CD4-positive, alpha-beta T cell treated with Interleukin-4 for 1 hour (primary cell): ENCODE measurements at places on chromosomes 4 and X.

GRCh38 chr4:119579823-119580222, 48.8 kb downstream of the PDE5A start:
- DNase-seq, result no peak

- DNase-seq, result no peak
Measured at GRCh38 chrX:105653891-105654290, 168.4 kb upstream of the NRK start.

GRCh38 chr4:119080721-119081541, 54.7 kb upstream of the MYOZ2 start:
- no peak for DNase-seq

GRCh38 chr4:151895671-151896070, 134.9 kb upstream of the GATB start:
- DNase-seq, result no peak

- no peak for DNase-seq
Measured at GRCh38 chr4:183437452-183437851, 7.0 kb upstream of the CDKN2AIP start.

DNA sequence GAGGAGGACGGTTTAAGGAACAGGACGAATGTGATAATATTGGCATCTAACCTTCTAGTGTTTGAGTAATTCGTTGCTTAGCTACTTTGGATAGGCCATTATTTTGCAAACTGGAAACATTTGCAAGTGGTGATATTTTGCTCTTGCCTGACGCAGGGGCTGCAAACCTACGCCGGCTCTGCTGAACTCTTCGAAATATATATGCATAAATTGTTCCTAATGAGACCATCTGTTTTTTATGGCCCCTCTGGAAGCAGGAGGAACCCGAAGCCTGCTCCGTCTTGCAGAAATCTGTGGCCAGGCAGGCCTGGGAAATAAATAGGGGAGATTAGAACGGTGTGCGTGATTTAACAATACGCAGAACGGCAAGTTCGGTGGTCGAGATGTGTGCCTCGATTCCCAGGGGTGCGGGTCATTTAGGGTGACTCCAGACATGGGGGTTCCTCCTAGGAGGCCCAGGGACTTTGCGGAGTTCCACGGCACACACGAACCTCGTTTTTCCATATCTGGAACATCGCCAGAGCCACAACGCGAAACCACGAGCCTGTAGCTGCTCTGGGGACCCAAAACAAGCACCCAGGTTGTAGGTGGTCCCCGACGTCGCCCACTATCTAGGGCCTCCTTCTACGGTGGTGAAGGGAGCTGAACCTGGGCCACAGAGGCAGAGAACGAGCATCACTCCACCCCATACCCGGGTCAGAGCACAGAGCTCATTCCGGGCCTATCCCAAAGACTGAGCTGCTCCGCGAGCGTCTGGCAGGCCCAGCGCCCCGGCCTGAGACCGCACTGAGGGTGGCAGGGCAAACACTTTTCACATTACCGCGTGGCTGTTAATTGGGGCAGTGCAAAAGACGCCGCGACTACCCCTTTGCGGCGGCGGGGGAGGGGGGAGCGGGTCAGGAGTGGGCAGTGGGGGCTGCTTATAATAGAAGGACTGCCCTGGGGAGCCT, 89.7 kb downstream of the BCOR start:
- no peak for DNase-seq

DNA sequence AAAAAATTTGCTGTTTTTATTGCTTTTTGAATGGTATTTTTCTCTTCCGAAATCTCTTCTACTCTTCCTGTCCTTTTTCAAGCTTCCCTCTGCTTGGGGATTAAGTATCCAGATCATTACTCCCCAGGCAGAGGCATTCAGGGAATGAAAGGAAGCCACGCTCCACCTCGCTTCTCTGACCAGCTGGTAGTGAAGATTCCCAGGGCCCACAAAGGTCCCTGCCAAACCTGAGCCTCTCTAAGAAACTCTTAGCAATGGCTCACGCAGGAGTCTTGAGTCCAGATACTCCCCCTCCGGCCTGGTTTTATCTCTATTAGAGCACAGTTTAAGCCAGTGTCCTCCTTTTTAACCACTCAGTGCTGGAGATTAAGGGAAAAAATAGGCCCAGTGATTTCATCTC, 51.4 kb upstream of the SOD3 start:
- DNase-seq, result no peak

DNA sequence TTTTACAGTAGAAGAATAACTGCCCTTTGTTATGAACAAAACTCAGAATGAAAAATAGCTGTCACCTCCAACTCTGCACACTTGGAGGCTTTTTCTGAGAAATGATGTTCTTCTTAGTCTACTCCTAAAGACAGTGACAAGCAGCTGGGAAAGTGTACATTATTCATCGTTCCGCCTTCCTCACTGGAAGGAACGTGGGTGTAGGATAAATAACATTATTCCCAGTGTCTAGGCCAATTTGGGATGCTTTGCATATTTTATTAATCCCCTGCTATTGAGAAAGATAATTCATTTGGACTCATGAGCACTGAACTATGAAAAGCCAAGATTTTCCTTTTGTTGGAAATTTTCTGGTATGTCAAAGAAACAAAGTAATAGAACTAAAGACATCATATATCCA, 87.8 kb downstream of the VCX2 start:
- DNase-seq, result no peak

- DNase-seq, result no peak
Measured at GRCh38 chrX:149877636-149878035, 3.3 kb upstream of the MAGEA8 start.

GRCh38 chrX:134026565-134027311, 41.3 kb upstream of the GPC3 start:
- peak; percentile 11 for DNase-seq

- no peak for DNase-seq
Measured at GRCh38 chrX:41875142-41875541, 48.2 kb downstream of the CASK start.

DNA sequence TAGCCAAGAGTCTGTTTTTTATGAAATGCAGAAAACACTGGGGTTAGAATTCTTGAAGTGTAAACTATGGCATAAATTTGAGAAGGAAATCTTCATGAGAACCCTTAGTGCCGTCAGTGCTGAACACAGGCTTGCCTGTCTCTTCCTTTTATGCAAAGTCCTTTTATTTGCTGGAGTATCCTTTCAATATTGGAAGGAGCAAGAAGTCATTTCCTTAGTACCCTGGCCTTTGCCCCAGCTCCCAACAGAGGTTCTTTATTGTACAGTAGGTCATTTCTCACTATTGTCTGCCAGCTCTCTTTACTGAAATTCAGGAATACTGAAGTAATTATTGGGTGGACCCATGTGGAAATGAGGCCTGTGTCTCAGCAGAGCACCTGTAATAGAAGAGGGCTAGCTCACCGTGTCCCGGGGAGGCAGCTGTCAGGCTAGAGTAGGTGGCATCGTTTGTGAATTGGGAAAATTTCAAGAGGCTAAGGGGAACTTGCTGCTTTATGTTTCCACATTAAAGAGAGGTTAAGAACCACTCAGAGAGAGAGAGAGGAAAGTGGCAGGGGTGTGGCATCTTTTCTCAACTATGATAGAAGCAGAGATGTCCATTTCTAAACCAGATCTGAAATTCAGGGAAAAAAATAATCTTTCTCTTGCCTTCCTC, 8.7 kb downstream of the FHDC1 start:
- DNase-seq, result no peak

GRCh38 chr4:188053302-188053701, 56.1 kb downstream of the TRIML2 start:
- no peak for DNase-seq

GRCh38 chrX:40153345-40154249, 55.8 kb upstream of the BCOR start:
- peak; percentile 69 for DNase-seq

- DNase-seq, result no peak
Measured at GRCh38 chrX:3262901-3263300, 83.6 kb downstream of the MXRA5 start.

- DNase-seq, result no peak
Measured at GRCh38 chrX:135389717-135390116, 32.0 kb upstream of the SMIM10L2A start.

DNA sequence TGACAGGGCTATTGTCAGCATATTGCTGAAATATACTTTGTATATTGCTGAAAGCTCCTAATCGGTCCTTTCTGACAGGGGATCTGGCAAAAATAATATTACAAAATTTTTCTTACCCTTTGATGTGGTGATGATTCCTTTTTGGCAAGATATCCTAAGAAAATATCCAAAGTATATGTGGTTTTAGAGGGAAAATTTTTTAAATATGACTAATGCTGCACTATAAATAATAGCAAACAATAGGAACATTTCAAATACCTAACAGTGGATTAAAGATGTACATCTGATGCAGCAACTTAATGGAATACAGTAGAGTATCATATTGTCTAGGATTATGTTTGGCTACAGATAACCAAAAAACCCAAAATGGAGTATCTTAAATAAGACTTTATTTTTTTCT, 49.6 kb downstream of the RRAGB start:
- DNase-seq, result no peak

DNA sequence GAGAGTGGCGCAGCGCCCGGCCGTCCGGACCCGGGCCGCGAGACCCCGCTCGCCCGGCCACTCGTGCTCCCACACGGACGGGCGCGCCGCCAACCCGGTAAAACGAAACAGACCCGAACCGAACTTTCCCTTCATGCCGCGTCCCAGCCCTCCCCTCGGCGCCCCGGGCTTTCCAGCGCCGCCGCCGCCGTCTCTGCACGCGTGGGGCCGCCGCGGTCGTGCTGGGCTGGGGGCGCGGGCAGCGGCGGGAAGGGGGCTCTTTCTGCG, 222 bp downstream of the SMAD1 start:
- no peak for DNase-seq

DNA sequence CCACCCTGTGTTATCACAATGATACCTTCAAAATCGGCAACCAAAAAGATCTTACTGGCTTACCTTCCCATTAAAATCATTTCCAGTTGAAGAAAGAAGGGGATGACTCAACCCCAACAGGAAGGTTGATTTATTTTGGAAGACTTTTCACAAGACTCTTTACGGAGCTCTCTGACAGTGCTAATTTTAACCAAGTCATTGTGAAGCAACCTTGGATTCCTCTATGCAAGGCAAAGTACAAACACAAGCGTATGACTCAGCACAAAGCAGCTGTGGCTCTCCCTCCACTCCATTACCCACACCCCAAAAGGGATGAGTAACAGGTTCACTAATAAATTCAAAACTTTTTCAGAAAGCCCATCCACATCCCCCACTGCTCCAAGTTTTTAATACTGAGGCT, 213.8 kb upstream of the FGF13 start:
- DNase-seq, result peak; percentile 24

DNA sequence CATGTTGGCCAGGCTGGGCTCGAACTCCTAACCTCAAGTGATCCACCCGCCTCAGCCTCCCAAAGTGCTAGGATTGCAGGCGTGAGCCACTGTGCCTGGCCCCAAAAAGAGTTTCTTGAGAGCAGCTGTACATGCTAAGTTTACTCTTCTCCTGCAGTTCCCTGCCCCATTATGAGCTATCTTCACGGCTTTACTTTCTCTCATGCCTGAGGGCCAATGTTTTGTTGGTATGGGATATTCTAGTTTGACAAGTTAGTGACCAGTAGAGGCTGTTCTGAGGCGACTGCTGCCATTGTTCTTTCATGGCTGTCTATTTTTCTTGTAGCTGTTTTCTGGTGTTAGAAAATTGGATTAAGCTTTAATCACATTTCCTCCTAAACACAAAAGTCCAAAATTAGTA, 78.0 kb upstream of the STX18 start:
- no peak for DNase-seq

- no peak for DNase-seq
Measured at GRCh38 chr4:41192136-41192535, 22.2 kb downstream of the APBB2 start.

DNA sequence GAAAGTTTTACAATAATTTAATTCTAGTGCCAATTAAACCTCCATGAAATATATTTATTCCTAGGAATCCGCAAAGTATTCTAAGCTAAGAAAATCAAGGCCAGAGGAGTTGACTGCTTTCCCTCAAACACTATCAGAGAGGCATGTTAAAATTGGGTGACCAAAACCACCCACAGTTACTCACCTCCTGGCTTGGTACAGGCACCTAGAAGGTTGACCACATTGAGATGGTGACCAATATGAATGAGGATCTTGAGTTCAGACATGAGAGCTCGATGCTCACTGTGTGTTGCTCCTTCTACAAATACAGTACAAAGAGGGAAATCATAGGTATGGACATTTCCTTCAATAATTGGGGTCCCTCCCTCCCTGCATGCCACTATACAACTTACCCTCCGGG, 29.4 kb downstream of the KDR start:
- DNase-seq, result no peak

DNA sequence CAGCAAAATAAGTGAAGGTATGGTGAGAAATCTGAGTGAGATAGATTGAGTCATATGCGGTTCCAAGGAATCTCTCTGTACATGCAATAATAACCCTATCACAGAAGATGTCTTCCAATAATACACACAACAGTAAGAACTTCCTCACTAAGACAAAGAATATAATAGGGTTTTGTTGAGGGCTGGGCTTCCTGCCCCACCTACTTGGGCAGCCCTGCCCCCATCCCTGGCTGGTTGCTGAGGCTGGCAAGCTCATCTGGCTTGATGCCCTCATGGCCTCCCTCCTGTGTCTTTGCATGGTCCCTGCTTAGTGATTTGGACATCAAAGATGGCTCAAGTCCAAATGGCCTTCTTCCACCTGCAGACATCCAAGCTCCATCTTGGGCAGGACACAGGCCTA, 2.7 kb downstream of the GEMIN8 start:
- peak; percentile 16 for DNase-seq

DNA sequence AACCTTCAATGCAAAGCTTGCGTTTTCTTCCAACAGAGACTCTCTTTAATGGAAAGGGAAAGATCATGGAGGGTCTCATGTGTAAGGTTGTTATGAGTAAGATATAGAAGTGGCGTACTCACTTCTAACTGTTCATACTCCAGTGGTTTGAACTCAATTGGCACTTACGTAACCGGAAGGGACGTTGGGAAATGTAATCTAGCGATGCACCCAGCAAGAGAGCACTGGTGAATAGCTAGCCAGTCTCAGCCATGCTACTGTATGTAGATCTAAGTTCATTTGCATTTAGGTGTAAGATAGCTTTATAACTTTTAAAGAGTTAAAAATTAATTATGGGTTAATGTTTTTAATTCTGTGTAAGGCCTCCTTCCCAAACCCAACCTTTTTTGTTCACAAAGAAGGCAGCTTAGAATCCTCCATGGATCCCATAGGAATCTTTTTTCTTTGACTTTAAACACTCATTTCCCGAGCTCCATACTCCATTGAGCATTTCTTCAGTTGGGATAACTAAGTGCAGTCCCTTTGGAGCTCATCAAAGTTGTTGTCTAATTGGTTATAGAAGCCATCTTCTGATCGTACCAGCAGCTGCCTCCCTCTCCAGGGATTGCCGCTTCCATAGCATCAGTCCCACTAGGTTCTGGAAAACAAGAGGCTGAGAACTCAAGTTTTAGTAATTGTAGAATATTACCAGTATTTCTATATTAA, 191.1 kb downstream of the RAPGEF2 start:
- no peak for DNase-seq

GRCh38 chr4:18202486-18202885, 180.9 kb upstream of the LCORL start:
- DNase-seq, result no peak

- DNase-seq, result no peak
Measured at GRCh38 chrX:7149411-7149810, 1.5 kb upstream of the PUDP start.
